Right renal pelvis (tissue), 4 donors: ENCODE measurements at places on chromosomes 1 and 21.

DNA sequence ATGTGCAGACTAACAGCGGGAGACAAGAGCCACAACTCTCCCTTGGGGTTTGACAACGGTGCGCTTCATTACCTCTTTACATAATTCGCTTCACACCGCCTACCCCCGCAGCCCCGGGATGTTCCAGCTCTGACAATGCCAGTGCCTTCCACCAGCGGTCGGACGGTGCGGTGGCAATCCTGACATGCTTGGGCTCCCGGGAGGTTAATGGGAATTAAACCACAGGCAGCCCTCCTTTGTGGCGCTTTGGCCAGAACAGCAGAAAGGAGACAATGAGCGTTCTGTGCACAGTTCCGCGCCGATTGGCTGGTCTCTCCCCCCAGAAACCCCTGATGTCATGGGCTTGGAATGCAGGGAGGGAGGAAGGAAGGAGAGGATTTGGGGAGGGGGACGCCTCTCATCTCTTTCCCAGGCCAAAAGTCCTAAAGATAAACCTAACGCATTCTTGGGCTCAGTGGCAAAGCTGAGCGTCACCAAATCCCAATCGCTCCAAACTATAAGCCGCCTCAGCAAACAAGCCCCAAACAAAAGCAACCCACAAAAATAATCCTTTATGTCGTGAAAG is 1.3 kb downstream of the CNN3 start:
- peak; percentile 89 for DNase-seq

DNA sequence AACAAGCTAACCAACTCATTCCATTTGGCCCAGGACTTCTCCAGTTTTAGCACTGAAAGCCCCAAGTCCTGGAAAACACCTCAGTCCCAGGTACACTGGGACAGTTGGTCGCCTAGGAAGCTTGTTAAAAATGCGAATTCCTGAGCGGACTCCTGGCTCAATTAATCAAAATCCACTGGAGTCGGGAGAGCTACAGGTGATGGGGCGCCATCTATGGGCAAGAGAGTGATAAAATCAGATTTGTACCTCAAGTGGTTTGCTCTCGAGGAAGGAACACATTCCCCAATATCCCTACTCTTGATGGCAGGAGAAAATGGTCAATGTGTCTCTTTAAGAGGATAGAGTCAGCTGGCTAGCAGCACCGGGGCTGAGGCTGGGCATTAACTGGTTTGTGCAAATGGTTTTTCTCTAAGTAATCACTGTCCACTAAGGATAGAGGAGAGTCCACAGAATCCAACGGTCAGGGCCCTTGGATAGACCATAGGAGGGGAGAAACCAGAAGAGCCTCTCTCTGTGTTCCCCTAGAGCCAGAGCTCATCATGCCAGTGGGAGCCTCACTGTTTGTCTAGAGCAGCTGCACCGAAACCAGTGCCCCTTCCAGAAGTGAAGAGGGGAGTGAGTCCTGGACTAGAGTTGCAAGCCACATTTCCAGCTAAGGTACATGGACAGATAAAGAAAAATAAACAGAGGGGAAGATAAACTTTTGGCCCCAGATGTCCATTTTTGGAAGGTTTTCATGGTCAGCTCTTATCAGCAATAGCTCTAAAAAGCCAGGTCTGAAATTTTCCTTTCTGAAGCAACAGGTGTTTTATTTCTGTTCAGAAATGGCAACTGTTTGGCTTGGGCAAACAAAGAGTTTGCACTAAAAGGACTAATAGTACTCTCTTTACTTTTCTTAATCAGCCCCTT is 148.5 kb downstream of the TENT5C start:
- DNase-seq, result peak; percentile 48

DNA sequence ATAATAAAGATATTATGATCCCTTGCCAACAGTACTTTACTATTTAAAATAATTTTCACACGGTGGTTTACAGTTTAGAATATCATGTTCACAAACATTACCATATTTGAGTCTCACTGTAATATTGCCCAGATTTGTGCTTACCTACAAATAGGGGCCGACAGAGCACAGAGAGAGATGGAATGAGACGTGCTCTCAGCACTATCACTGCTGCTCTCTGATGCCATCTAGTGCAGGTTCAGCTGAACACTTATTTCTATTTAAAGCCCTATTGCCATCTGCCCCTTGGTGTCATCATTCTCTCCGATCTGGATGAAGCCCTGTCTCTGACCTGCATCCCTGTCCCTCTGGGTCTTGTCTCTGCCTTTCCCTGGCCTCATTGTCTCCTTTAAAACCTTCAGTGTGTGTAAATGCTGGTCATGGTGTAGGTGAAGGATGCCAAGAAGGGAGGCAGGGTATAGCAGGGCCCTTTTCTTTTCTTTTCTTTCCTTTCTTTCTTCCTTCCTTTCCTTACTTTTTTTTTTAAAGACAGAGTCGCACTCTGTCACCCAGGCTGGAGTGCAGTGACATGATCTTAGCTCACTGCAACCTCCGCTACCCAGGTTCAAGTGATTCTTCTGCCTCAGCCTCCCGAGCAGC is 6.9 kb upstream of the GPATCH4 start:
- no peak for DNase-seq

DNA sequence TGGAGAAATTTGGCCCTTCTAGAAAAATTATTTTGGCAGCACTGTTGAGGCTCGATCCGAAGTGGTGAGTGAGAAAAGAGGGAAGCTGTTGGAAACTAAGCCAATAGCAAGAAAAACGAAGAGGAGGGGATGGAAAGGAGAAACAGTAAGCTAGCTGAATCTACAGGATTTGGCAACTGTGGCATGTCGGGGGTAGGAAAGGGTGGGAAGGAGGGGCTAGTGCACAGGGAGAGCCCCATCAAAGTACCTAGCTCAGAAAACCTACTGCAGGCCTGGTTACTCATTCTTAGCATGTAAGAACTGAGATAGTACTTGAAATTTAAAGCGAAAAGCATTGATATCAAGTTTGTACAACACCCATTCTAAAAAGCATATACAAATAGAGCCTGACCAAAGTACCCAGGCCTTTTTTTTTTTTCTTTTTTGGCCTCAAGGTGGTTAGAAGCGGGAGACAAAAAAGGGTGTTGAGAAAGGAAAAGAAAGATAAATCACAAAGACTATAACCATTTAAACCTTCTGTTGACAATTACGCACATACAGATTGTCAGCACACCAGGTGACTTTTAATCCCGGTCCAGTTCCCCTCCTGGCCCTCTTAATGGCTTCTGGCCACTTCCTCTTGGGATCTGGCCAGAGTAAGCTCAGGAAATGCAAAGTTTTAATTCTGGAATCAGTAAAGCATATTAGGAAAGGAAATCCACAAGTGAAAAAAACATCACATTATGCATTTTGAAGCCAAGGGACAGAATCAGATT is 50.4 kb downstream of the SLC16A1 start:
- DNase-seq, result no peak

DNA sequence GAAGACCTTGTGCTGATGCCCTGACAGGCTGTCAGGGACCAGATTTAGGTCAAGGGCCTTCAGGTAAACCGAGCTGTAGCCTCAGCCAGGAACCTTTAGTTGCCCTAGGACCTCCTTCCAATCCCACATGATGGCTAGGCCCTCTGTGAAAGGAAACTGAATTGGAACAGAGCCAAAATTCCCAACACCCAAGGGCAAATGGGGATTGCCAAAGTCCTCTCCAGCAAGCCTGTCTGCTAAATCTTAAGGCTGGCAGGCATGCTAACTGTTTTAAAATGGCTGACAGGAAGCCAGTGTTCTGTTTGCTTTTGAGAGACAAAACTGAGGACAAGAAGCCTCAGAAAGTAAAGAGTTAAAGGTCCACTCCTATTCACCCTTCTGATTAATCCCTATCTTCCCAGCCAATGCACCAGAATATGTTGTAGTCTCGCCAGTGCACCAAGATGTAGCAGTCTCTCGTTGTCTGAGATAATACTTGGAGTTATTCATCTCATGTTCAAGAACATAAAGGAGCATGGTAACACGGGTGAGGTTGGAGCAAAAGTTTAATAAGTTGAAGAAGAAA is 35.1 kb downstream of the MSTO1 start:
- DNase-seq, result no peak

DNA sequence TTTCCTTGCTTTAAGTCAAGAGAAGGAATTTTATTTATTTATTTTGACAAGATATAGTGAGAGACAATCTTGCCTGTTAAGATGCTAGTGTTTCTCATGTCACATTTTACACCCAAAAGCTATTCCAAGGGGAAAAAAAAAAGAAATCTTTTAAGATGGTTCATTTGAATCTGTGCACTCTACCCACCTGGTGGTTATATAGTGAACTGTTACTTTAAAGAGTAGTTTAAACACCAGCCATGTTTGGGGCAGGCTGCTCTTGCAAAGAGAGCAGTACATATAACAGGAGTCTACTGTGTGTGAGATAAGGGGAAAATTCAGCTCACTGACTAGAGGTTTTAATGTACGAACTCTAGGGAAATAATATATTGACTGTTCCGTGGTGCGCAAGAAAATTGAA is 3.3 kb upstream of the ELAVL4 start:
- DNase-seq, result no peak
